Stimulated activated CD8-positive, alpha-beta memory T cell treated with anti-CD3 and anti-CD28 coated beads, Interleukin-4, amount 100 ng/mL, for 1 hour (primary cell): ENCODE measurements at places on chromosomes 3 and 15.

DNA sequence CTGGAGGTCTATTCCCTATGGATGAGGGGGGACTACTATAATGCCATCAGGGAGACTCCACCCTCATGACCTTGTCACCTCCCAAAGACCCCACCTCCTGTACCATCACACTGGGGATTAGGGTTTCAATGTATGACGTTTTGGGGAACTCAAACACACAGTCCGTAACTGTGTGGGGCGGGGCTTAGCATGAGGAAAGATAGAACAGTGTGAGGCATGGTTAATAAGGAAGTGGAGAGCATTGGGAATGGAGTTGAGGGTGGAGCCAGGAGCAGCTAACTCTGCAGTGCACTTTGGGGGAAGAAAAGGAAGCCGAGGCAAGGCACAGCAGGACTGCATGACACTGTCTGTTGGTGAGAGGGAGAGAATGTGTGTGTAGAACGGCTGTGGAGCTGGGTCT, 90.9 kb upstream of the AGBL1 start:
- no peak for DNase-seq

DNA sequence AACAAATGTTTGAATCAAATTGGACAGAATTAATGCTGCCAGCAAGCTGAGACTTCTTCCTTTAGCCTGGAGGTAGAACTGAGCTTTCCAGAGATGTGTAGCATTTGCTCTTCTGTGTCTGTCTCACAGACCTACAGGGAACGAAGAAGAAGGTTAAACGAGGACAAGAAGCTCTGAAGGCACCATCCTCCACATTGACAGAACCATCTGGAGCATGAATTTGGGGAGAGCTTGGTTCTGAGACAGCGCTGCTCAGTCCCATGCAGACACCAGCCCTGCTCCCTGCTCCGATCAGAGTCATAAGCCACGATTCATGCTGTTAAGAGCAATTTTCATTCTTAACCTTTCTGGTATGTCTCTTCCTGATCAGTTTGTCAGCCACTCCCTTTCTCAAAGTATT, 7.7 kb upstream of the KY start:
- no peak for DNase-seq

- no peak for DNase-seq
Observed at GRCh38 chr15:35698331-35698730, 152.4 kb upstream of the DPH6 start.

- no peak for DNase-seq
Observed at GRCh38 chr15:86568378-86568777, 488.7 kb downstream of the AGBL1 start.

DNA sequence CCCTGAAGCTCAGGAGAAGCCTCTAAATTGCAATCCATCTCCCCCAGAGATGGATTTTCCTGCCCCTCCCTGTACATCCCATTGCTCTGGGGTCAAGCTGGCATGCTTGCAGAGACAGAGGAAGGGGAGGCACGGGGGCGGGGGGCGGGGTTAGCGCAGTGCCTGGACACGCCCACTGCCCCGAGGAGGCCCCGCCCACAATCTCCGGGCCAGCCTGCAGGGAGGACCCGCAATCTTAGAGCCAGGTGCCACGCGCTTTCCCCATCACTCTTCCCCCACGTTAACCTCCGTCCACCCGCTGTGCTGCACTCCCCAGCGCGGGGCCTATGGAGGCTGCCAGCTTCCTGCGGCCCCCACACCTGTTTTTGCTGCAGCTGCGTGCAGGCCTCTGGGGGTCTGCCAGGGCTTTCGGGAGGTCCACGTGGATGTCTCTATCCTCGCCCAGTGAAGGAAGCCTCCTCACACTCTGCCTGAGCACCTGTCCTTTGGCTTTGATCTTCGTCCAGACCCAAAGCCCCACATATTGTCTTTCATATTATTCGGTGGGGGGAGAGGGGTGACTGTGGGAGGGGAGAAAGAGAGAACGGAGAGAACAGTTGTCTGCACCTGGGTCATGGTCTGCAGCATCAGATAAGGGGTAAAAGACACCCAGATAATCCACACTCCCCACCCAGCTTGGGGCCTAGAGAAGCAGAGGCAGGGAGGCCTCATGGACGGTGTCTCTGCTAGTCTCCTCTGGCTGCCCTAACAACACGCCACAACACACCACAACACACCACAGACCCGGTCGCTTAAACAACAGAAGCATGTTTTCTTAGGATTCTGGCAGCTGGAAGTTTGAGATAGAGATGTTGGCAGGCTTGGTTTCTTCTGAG, 118.0 kb upstream of the MEF2A start:
- no peak for DNase-seq

DNA sequence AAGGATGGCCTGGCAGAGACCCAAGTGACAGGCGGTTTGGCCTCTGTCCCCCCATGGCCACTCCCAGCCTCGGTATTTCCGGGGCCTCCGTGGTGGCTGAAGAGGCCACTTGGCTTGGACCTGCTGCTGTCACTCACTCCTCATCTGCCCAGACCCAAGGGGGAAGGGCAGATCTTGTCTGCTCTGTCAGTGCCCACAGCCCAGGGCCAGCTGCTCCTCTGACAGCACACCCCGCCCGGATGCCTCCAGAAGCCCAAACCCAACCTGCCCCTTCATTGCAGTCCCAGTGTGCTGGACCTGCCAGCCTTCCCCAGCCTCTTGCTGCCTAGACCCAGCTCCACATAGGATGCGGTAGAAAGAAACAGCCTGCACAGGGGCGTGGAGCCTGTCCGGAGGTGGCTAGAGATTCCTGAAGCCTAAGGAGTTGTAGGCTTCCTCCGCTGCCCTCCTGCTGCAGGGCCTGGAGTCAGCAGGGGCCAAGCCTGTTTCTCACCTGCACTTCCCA, 52.0 kb downstream of the MAGEF1 start:
- DNase-seq, result no peak

DNA sequence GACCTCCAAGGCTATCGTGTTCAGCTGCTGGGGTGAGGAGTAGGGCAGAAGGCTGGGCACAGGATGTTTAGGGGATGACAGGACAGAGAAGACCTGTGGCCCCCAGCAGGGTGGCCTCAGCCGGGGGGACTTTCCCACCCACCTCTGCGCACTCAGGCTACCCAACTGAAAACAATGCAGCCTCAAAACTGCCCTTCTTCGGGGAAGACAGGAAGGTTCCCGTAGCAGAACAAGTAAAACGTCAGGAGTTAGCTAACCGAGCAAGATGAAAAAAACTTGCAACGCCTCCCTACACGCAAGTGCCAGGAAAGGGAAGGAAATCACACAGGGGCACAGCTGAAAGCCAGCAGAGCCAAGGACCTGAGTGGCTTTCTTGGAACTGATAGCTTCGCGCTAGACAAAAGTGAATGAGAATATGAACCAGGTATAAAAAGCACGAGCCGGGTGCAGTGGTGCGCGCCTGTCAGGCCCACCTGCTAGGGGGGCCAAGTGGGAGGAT, 38.4 kb upstream of the FURIN start:
- DNase-seq, result no peak

DNA sequence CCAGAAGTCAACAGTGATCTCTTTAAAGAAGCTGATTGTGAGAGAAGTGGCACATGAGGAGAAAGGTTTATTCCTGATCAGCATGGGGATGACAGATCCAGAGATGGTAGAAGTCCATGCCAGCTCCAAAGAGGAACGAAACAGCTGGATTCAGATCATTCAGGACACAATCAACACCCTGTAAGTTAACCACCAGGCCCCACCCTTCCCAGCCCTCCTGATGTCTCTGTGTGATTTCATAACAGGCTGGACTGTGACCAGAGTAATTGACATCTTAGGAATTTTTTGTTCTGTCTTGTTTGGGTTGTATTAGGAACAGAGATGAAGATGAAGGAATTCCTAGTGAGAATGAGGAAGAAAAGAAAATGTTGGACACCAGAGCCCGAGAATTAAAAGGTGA, 67.7 kb downstream of the KLHL25 start:
- no peak for DNase-seq

DNA sequence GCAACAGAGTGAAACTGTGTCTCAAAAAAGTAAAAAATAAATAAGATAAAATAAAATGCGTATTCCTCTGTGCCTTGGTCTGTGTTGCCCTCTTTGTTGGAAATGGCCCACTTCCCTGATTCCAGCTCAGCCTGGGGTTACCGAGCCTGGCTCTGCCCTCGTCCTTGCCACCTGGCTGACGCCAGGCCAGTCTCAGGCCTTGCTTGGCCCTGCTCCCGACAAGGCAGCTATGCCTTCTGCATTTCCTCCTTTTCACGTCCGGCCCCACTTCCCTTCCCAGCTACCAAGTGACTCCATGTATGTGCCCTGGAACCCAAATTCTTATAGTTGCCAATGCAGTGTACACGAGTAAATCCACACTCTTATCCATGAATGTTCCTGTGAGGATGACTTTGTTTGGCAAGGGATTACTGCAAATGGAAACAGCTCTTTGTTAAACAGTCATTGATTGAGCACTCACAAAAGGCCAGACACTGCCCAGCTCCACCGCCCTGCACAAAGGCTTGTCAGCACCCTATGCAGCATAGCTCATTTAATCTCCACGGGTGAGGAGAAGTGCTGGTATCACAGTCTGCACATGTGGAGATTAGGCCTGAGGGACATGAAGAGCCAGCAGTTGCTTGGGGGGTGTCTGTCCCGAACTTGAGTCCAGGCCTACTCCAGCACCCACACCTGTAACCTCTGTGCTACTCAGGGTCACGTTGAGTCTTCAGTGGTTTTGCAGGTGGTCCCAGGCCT, 25.1 kb downstream of the SPSB4 start:
- DNase-seq, result no peak

GRCh38 chr3:168684519-168684918, 588.8 kb upstream of the GOLIM4 start:
- DNase-seq, result no peak

GRCh38 chr15:86837294-86838061, 757.8 kb downstream of the AGBL1 start:
- no peak for DNase-seq

GRCh38 chr3:72288955-72289691, 504.2 kb upstream of the PROK2 start:
- no peak for DNase-seq

DNA sequence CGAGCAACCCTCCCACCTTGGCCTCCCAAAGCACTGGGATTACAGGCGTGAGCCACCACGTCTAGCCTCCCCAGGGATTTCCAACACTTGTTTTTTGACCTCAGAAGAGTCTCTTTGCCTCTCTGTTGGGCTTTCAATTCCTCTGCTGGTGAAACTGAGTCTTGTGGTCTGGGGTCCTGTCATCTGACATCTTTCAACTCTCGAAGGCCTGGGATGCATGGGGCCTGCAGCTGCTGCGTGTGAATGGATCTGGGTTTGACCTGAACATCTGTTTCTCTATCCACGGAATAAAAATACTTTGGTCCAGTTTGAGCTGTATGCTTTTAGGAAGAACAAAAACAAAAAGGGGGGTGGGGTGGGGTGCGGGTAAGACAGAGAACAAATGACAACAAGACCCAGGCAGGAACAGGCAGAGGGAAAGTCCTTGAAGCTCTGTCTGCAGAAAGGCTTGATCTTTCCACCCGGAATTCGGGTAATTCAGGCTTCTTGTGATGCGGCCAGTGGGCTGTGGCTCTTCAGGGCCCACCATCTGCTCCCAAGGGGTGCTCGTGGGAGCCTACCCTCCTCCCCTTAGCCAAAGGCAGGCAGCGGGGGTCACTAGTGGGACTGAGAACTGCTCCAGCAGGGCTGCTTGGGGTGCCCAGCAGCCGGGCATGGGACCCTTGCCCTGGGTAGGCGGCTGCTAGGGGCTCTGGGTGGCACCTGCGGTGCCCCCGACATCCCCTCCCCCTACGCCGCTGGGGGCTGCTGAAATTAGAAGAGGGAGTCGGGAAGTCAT, 71.5 kb downstream of the SLC12A8 start:
- DNase-seq, result no peak

DNA sequence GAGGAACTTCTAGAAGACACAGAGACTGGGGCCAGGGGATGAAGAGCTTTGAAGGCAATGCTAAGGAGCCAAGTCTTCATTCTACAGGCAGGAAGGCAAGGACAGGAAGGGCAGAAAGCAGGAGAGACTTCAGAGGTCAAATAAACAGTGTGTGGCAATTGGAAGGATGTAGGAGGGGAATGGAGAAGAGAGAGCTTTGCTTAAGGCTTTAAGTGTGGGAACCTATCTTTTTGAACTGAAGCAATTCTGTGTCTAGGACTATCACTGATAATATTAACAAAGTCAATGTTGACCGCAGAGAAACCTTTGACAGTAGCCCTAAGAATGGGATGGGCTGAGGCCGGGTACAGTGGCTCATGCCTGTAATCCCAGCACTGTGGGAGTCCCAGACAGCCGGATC, 325.0 kb downstream of the FOXP1 start:
- DNase-seq, result no peak

GRCh38 chr15:30827625-30828303, 76.0 kb upstream of the FAN1 start:
- no peak for DNase-seq

- no peak for DNase-seq
Observed at GRCh38 chr3:185667574-185667973, 81.5 kb downstream of the SENP2 start.

DNA sequence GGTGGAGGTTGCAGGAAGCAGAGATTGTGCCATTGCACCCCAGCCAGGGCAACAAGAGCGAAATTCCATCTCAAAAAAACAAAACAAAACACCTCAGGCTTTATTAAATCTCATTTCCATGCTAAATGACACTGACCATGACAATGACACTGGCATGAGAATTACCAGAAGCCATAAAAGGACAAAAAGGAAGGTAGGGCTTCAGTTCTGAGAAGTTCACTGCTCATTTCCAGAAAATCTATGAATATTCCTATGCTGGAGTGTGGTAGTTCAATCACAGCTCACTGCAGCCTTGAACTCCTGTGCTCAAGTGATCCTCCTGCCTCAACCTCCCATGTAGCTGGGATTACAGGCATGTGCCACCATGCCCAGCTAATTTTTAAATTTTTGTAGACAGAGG, 44.7 kb downstream of the PCNP start:
- no peak for DNase-seq

- DNase-seq, result no peak
Observed at GRCh38 chr15:101024706-101025500, 105.7 kb downstream of the LRRK1 start.

GRCh38 chr3:194574639-194575483, 58.4 kb downstream of the TMEM44 start:
- no peak for DNase-seq

DNA sequence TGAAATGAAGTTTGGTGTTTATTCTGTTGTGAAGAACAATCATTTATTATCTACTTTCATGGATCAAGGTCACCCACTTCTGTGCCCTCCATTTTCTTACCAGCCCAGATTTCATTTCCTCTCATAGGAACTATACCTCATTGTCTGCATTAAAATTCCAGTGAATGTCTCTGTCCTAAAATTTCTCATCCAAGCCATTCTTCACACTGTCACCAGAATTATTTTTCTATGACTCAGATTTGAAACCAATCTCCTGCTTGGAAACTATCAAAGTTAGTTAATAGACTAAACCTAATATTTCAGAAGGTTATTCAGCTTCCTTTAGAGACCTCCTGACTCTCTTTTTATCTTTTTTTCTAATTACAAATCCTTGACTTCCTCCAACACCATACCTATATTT, 364.1 kb upstream of the CBLB start:
- DNase-seq, result no peak

- DNase-seq, result no peak
Observed at GRCh38 chr3:197432384-197433127, 123.2 kb downstream of the BDH1 start.
